ENCODE measurements at places on chromosomes 3 and 15.

GRCh38 chr3:14317057-14317553 lies 85.3 kb upstream of the SLC6A6 start:
- no peak for DNase-seq

DNA sequence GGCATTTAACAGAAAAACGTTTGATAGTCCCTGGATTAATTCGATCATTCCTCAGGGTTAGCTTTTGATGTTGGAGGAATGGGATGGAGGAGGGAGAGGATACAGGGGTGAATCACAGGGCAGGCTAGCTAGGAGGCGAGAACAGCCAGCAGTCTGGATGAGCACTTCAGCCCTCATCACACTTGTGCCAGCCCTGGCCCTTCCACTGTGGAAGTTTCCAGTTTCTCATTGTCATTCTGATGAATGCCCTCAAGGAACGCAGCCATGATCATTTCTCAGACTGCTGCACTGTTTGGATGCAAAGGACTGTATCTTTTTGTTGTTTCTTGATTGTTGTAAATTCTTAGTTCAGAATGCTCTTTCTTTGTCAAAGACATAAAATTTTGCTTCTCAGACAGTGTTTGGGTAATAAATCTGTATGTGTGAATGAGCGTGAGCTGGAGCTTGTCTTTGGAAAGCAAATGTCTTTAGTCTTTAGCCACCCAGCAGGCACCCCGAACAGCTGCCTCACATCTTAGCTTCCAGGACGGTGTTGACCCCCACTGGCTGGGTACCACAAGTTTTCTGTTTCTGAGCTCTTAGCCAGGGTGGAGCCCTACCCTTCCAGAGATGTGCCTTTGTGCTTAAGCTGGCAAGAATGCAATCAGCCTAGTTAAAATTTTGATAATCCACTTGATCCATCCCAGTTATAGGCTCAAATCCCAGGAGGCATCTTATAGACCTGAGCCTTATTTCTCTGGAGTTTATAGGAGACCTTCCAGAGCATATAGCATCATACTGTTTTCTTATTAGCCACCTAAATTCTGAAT lies 121.1 kb downstream of the PDCD6IP start:
- no peak for DNase-seq

- peak; percentile 50 for DNase-seq
Observed at GRCh38 chr3:122415104-122415744, 638 bp downstream of the WDR5B start.

DNA sequence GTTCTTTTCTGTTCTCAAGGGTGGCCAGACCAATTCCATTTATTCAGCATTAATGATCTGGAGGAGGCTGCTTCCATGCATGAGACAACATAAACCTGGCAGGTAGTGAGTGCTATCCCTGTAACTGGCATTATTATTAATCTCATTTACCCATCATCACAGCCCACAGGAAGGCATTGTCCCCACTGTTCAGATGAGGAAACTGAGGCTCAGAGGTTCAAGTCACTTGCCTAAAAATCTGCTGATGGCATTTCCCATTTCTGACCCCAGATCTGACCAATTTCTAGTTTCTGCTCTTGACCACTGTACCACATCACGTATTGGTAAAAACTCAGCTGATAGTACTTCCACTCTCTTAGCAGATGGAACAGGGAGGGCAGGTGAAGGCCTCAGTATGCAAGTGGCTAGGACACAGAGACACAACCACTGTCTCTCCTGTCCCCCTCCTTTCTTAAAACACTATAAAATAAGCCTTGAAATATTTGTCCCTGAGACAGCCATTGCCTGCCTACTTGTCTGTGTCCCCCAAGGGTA lies 36.1 kb downstream of the TRANK1 start:
- DNase-seq: no peak

- DNase-seq: no peak
Observed at GRCh38 chr3:171994646-171995428, 44.5 kb upstream of the FNDC3B start.

Measured in stimulated activated CD4-positive, alpha-beta T cell treated with anti-CD3 and anti-CD28 coated beads, Interleukin-2, amount 100 ng/mL, for 24 hours (primary cell).